T-helper 2 cell treated with Interferon-gamma antibody and Interleukin-4, amounts not matched to agents 5 μg/mL and 100 μg/mL, for 36 hours (primary cell): ENCODE measurements at places on chromosomes 13 and 19.
A peak's percentile ranks its signal among the peaks of the same experiment; 100 is the strongest.

- DNase-seq, result no peak
Measured at GRCh38 chr19:34336781-34337271, 28.2 kb upstream of the GPI start.

DNA sequence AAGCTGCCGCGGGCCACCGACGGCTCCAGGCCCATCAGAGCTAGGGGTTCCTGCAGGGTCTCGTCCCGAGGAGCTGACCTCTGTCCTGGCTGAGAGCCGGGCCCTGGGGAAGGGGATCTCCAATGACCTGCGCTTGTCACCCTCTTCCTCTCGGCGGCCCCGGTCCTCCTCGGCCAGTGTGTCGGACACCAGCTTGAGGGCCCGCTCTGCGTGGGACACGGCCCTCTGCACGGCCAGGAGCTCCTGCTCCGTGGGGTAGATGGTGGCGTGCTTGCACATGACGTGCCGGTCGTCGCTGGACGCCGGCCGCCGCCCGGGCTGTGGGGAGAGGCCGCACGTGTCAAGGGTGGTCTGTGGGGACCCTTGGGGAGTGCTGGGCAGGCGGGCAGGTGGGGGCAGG lies 32.7 kb upstream of the MATK start:
- no peak for DNase-seq

DNA sequence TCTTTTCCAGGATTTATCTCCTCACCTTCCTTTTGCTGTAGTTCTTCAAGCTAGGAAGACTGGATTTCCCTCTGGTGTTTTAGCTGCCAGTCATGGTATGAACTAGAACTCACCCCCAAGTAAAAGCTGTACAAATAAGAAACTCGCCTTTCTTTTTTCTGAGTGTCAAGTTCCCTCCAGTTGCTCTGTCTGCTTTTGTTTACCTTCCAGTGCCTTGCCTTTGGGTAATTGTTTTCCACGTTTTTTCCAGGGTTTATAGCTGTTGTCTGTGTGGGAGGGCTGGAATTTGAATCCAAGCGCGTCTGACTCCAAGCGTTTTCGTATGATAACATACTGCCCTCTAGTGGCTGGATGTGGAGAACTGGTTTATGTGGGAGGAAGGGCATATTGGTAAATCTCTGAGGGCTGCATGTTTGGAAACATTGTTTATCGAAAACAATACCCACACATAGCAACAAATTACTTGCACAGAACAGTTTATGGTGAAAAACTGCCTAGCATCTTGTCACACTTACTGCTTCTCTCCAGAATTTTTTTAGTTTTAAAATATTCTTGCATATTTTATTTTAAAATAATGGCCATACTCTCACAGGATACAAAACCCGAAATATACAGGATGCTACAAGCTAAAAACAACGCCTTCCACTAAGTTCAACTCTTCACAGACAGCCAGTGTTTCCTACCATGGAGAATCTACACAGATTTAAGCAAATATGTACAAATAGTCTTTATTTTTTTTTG lies 19.2 kb downstream of the RCN3 start:
- peak; percentile 63 for DNase-seq

DNA sequence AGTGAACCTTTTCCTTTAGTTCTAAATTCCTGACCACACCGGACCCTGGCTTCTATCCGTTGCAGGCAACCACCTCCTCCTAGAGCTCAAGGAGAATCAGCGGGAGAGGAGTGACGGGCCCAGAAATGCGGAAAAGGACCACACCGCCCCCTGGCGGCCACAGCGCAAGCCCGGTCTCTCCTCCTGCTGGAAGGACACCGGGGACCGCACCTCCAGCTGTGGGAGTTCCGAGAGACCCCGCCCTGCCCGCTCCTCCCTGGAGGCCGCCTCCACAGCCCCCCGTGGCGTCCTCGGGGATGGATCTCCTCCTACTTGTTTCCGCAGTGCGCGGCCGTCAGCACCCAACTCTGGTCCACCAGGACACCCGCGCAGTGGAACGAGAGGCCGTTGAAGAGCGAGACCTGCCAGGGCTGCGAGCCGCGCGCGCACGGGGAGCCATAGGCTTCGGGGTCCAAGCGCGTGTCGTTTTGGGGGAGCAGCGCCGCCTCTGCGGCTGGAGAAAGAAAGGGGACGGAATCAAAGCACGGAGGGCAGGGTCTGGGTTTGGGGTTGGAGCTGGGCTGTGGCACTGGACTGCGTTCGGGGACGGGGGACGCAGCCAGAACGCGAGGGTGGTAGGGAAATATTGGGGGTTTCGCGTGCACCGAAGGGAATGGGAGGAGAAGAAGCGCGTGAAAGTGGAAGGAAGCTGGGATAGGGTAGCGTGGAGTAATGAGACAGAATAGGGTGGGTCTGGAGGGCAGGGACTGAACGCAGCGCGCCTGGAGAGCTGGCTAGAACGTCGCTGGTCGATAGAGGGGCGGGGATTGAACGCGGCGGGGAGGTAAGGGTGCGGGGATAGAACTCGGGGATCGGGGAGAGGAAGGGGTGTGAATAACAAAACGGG lies 2.5 kb downstream of the KLK10 start:
- DNase-seq, result no peak

GRCh38 chr19:18290302-18291018 lies 9.0 kb upstream of the JUND start:
- peak; percentile 98 for DNase-seq

GRCh38 chr19:4140237-4140711 lies 13.2 kb upstream of the CREB3L3 start:
- no peak for DNase-seq

- DNase-seq, result no peak
Measured at GRCh38 chr13:30845297-30846214, 60.5 kb upstream of the MEDAG start.

GRCh38 chr13:103523858-103524257 lies 457.6 kb upstream of the SLC10A2 start:
- no peak for DNase-seq

DNA sequence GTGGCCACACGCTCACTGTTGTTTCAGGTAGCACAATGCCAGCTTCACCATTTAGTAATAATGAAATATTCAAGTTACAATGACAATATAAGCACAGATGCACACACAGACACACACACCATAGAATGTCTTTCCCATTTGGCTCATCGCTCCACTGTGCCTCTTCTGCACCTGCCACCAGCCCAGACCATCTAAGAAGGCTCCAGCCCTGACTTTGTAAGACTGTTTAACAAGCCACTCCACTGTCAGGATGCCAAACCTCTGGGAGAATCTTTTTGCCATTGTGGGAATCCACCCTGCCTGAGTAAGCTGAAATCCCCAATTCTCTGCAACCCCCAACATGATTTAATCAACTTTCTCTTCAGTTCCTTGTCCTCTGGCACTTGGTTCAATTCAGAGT lies 60.6 kb downstream of the LHFPL6 start:
- DNase-seq, result no peak

GRCh38 chr13:20779405-20779804 lies 5.6 kb upstream of the EEF1AKMT1 start:
- DNase-seq, result no peak

DNA sequence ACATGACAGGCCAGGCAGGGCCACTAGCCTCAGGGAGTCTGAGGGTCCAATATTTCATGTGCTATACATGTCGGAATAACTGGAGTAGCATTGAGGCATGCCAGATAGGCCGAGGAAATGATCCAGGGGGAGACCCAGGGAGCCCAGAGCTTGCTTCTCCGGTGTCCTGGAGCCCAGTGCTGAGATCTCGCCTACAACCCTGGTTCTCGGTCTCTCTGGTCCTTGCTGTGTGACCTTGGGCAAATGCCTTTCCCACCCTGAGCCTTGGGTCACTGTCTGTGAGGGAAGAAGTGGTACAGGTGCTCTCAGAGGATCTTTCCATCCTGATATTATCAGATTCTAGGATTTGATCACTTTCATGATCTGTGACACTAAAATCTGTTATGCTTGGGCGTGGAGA lies 11.3 kb downstream of the CBLC start:
- no peak for DNase-seq

GRCh38 chr13:92097337-92097903 lies 699.0 kb downstream of the GPC5 start:
- DNase-seq, result no peak

DNA sequence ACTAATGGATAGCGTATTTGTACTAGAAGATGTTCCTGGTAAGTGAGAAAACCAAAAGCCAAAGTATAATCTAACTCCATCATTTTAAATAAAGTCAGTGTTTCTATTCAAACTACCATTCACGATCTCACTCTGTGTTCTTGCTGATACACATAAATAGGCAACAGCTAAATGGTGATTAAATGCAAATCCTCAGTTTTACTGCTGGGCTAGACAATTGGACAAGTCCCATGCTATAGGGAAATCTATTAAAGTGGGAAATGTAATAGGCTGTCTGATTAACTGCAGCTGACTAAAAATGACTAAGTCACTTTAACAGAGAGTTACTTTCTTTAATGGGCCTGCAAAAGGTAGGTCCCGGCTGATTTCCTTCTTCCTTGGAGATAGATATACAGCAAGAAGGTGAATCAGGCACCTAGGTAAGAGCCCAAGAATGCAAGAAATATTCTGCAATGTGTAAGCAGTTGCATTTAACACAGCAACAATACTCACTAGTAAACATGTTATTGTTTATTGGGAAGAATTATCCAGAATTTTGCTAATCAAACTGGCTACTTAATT lies 298.4 kb downstream of the SLITRK6 start:
- DNase-seq, result no peak

DNA sequence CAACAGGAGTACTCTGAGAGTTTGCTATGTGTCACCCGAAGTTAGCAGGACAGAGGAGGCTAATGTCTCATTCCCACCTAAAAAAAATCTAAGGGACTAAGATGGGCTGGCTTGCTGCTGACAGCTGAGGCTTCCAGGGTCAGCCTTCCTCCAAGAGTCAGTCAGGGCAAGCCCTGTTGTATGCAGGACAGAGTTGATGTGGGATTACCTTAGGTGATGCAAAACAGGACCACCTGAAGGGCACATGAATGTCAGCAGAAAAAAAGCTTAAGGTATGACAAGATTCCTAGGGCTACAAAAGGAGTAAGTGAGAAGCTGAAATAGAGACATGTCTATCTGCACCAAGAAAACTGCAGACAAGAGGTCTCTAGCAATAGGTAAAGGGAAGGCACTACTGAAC lies 151.5 kb downstream of the NHLRC3 start:
- DNase-seq, result no peak

GRCh38 chr19:51552996-51553725 lies 17.9 kb upstream of the ZNF175 start:
- DNase-seq, result peak; percentile 55
